ENCODE measurements at places on chromosomes 1 and 21.

DNA sequence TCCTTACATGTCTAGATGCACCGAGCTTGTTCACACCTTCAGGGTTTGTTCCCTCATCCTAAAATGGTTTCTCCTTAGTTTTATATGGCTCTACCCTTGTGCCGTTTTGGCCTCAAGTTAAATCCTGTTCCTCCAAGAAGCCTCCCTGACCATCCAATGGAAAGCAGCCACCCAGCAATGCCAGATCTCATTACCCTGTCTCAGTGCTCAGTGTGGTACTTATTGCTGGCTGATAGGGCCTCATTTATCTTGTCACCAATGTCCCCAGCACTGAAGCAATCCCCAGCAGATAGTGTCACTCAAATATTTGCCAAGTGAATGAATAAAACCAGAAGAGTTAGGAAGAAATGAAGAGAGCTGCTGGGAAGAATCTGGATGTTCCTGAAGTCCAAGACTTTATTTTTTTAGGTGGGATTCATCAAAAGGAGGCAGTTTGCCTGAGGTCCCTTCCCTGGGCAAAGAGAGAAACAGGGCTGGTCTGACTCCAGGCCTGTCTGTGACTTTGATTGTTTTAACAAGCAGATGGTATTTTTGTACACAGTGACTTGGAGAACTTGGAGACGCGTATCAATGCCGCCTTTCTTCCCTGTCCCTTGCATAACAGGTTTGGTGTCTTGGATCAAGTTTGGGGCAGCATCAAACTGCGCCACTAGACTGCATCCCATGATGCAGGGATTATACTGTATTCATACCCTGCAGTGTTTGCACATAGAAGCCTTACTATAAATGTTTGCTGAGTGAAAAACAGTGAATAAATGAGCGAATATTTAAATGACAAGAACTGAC is 221.2 kb downstream of the DISC1 start:
- DNase-seq = no peak

DNA sequence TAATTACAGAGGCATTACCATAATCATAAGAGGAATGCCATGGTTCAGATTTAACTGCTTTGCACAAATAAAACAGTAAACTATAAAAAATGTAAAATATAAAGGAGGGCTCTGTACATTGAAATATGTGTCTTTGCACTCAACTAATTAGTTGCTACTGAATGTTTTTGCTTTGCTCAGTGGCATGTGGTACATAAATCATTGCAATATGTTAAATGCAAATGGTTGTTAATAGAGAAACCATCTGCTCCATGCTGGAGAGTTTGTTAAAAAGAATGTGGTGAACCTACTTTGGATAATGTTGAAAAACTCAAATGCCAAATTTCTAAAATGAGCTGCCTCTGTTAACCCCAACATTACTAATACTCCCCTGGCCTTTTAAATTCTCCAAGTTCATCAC is 201.5 kb downstream of the NTNG1 start:
- no peak for DNase-seq

DNA sequence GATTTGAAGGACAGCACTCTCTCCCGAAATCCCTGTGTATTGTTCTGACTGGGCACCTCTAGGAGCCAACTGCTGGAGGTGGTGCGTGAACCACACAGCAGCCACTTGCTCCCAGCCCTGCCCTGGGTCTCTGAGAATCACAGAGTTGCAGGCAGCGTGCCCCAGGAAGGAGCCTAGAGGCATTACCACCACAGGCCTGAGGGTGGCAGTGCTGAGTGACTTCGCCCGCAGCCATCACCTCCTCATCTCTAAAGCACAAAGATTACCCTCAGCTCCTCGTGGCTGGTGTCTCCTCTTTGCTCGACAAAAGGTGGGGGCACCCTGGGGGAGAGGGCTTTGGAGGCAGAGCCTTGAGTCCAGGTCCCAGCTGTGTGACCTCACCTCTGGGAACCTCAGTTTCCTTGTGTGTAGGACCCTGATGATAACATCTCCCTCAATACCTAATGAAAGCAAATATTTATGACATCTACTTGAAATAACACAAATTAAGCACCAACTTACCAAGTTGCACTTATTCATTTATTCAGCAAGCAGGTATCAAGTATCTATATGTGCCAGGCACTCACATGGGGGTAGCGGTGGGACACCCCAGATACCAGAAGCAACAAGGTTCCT is 86.3 kb downstream of the VWA5B1 start:
- DNase-seq = peak; percentile 46

- DNase-seq = no peak
Measured at GRCh38 chr1:67193704-67194103, 27.4 kb downstream of the IL23R start.

GRCh38 chr1:234602334-234603220 is 7.4 kb downstream of the IRF2BP2 start:
- peak; percentile 19 for DNase-seq

DNA sequence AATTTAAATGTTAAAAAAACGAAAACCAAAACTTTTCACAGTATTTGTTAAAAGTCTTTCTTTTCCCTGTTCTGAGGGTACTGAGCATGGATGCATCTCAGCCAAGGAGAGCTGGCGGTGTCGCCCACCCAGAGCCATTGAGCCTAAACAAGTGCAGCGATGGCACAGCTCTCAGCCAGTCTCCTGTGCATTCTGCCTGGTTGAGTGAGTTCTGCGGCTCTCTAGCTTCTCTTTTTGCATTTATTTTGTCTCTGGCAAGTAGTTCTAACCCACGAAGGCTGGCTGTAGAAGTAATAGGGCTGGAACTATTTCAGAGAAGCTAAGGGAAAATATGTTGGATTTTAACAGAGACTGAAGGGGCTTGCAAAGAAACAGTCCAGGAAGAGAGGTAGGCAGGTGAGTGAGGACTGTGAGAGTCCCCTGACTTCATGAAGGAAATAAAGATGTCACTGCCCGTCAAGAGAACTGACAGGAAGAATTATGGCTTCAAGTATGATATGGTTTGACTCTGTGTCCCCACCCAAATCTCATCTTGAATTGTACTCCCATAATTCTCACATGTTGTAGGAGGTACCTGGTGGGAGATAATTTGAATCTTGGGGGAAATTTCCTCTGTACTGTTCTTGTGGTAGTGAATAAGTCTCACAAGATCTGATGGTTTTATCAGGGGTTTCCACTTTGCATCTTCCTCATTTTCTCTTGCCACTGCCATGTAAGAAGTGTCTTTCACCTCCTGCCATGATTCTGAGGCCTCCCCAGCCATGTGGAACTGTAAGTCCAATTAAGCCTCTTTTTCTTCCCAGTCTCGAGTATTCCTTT is 35.7 kb upstream of the LIN9 start:
- no peak for DNase-seq

- no peak for DNase-seq
Measured at GRCh38 chr1:28971980-28972771, 57.8 kb downstream of the EPB41 start.

- no peak for DNase-seq
Measured at GRCh38 chr1:60942291-60942690, 140.1 kb upstream of the NFIA start.

DNA sequence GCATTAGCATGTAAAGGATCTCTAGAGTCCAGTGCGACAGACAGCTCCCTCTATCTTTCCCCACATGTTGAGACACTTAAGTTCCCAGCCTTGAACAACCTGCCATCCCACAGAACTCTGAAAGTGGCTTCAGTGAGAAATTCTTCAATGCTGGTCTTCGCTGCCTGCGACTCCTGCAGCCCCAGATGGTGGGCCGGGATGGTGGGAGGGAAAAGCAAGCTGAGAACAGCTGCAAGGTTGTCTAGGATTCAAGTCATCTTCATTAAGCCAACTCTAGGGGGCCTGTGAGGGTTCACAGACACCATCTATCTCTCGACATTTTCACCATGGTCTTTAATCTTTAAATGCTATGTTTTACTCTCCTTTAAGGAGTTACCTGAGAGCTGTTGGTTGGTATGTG is 185.5 kb upstream of the C1orf174 start:
- no peak for DNase-seq

DNA sequence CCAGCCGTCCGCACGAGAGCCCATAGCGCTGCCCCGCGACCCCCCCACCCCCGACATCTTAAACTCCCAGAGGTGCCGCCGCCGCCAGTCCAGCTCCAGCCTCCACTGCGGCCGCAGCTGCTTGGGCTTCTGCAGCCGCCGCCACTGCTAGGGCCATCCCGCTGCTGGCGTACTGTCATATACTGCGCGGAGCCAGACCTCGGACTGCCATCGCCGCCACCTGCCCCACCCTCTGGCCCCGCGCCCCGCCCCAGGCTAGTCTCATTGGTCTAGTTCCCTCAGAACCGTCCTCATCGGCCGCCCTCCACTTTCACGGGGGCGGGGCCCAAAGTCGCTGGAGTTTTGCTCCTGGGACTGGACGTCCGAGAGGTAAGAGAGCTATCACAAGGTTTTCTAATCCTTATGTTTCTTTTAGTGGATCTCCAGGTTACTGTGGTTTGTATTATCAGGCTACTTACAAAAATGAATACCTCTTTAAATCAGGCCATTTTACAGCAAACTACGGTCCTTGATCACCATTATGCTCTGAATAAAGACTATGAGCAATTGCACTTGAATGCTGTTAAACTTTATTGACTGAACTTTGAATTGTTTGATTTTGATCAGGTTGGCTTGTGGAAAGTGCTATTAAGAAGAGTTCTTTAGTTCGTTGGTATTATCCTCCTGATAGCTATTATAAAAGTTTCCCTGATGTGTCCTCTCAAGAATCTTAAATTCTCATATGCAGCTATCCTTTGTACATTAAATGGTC is 2.8 kb upstream of the CD1D start:
- peak; percentile 83 for DNase-seq

DNA sequence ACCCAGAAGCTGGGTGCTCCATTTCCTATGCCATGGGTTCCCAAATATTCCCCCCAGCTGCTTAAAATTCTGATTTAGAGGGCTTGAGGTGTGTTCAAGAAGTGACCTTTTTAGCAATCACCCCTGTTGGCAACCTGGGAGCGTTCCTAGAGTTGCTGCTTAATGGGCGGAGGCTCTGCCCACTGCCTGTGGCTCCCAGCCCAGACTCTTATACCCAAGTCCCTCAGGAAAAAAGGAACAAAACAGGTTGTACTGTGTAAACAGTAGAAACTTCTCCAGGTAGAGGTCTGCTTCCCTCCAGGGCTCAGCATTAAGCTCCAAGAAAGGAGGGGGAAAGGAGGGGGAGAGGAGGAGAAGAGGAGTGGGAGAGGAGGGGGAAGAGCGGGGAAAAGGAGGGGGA is 14.6 kb upstream of the TENT5C start:
- DNase-seq = no peak

DNA sequence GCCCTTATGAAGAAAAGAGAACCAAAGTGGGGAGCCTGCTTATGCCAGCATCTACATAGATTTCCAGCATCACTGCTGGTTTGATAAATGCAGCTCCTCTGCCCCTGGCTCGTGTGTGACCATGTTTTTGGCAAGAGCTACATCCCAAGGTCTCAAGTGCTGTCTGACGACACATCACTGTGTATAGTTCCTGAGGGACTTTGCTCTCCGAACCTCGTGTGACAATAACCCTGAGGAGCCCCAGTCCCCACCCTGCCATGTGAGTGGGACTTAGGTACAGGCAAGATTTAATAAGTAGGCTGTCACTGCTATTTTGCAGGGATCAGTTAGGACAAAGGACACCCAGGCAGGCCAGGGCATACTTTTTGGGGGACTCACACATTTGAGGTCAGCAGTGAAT is 28.8 kb upstream of the RERE start:
- DNase-seq = no peak

GRCh38 chr1:182587666-182588499 is 1.2 kb downstream of the RNASEL start:
- no peak for DNase-seq

DNA sequence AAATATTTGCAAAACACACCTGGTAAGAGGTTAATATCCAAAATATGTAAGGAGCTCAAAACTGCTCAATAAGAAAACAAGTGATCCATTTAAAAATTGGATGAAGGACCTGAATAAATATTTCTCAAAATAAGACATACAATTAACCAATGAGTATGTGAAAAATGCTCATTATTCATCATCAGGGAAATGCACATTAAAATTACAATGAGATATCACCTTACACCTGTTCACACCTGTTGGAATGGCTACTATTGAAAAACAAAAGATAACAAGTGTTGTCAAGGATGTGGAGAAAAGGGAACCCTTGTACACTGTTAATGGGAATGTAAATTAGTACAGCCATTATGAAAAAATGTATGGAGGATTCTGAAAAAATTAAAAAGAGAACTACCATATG is 136.0 kb upstream of the GREM2 start:
- no peak for DNase-seq

- no peak for DNase-seq
Measured at GRCh38 chr1:153251562-153251961, 7.9 kb upstream of the LORICRIN start.

GRCh38 chr21:46594276-46594675 is 10.6 kb downstream of the S100B start:
- no peak for DNase-seq

GRCh38 chr1:80656641-80657040 is 1144.1 kb upstream of the ADGRL2 start:
- DNase-seq = no peak

GRCh38 chr1:235986869-235987268 is 78.0 kb downstream of the NID1 start:
- DNase-seq = no peak

DNA sequence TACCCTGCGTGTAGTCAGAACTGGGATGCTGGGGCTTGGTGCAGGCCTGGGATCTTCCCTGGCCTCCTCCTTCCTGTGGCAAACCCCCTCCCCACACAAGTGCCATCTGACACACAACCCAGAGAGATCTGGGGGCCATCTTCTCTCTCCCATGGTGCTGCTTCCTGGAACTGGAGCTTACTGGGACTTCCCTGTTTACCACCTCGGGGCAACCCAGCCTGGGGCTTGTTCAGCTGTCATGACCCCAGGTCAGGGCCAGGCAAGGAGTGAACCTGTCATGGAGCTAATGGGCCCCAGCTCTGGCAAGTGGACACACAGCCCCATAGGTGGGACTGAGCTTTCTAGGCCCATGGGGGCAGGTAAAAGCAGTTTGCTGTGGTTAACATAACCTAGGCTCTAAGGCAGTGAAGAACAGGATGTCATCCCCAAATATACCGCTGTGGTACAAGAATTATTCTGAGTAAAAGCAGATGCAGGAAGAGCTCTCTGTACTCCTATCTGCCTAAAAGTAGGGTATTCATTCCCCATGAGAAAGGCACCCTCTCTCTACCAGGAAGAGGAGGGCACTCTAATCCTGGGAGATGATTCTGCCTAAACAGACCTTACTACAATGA is 2.4 kb downstream of the TRIM11 start:
- DNase-seq = no peak

GRCh38 chr1:63674865-63675419 is 81.7 kb downstream of the PGM1 start:
- DNase-seq = no peak

- DNase-seq = no peak
Measured at GRCh38 chr1:201335901-201336300, 41.6 kb downstream of the TNNT2 start.
